Activated CD4-positive, CD25-positive, alpha-beta regulatory T cell (primary cell): ENCODE measurements at places on chromosomes 5 and 9.

GRCh38 chr9:108184941-108185340, 670.8 kb downstream of the ACTL7B start:
- no peak for DNase-seq

- DNase-seq, result no peak
Observed at GRCh38 chr5:38265546-38266179, 7.3 kb downstream of the EGFLAM start.

DNA sequence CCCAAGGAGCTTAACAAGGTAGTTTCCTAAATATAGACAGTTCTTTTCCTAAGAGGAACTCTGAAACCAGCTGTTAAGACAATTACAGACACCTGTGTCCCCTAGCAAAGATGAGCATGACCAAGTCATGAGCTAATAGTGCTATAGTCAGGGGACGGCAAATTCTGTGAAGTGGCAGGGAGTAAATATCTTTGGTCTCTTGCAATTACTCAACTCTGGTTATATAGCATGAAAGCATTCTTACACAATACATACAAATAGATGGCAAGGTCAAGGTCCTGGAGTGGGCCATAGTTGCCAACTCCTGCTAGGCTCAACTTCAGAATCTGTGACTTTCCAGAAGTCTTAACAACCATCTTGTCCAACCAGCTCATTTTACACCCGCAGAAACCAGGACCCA, 103.7 kb downstream of the RFK start:
- no peak for DNase-seq

- DNase-seq, result no peak
Observed at GRCh38 chr5:34868791-34869190, 29.8 kb downstream of the TTC23L start.

DNA sequence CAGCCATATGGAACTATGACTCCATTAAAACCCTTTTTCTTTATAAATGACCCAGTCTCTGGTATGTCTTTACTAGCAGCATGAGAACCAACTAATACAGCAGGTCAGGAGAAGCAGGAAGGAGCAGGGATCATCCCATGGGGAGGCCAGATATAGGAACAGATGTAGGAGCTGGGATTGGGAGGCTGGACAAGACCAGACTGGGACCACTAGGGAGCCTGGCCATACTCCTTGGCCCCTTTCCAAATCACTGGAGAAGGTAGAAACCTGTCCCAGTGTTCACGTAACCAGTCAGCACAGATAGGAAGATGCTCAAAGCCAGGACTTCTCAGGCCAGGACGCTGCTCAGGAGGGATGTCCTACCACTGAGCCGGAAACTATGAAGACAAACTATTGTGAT, 95.5 kb downstream of the LMX1B start:
- no peak for DNase-seq

GRCh38 chr5:170100066-170100943, 5.4 kb upstream of the FOXI1 start:
- peak; percentile 36 for DNase-seq

- DNase-seq, result no peak
Observed at GRCh38 chr9:86672966-86673365, 274.3 kb downstream of the GAS1 start.

DNA sequence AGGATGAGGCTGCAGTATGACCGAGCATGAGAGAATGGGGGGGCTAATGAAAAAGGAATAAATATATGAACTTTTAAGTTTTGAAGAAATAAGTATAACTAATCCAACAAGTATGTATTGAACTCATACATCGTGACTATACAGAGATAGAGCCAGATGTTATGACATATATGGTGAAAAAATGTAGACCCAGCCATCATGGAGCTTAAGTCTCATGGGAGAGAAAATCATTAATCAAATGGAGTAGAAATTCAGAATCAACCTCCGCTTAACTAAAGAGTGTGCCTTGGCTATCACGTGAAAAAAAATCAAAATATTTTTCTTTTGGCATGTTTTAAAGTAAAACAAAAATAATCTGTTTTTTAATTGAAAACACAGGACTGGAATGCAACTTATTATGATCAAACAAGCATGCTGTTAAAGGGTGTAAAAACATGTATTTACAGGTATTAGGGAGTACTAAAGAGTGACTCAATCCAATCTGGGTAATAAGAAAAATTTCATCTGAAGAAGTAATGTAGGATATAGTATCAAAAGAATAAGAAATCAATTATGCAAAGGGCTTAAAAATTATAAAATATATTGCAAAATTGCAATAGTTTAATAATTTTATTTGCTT, 868.5 kb upstream of the NUDT12 start:
- DNase-seq, result no peak

- peak; percentile 76 for DNase-seq
Observed at GRCh38 chr9:104991144-104991953, 63.4 kb upstream of the ABCA1 start.

DNA sequence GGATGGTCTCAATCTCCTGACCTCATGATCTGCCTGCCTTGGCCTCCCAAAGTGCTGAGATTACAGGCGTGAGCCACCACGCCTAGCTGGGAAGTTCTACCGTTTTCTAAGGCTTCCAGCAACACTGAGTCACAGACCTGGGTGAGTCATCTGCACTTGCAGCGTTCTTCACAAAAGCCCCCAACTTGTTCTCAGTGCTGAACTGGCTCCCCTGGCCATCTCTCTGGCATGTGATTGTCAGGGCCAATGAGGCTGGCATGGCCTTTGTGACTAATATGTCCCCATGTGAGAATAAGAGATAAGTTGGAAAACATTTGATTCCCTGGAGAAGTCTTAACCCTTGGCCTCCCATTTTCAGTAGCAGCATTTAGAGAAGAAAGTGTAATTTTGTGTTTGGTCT, 124.4 kb downstream of the WDR41 start:
- no peak for DNase-seq

DNA sequence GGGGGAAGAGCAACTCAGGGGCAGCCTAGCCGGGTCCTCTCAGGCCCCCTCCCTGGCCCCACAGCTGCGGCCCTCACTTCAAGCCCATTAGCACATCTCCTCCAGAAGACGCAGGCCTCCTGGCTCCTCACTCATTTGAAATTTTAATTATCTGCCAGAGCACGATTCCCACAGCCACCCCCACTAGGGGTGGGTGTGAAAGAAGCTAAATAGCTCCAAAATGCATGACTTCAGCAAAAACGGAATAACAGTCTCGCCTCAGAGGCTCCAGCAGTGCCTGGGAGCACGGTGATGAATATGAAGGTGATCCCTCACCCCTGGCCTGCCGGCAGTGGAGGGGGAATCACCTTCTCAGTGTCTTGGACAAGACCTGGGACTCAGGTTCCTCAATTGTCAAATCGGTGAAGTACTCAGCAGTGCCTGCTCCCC, 61.1 kb upstream of the HRH2 start:
- no peak for DNase-seq

DNA sequence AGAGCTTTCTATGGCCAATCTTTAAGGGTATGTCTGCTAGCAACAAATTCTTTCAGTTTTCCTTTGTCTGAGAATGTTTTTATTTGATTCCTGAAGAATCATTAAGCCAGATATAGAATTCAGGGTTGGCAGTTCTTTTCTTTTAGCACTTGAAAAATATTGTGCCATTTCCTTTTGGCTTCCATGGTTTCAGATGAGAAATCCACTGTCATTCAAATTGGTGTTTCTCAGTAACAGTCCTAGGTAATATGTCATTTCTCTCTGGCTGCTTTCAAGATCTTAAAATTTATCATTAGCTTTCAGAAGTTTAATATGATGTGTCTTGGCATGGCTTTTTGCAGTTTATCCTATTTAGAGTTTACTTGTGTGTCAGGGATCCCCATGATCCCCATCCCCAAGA, 67.7 kb downstream of the TEX10 start:
- no peak for DNase-seq

GRCh38 chr9:134571326-134571931, 70.2 kb upstream of the COL5A1 start:
- DNase-seq, result no peak
